Iris pigment epithelial cell (primary cell): ENCODE measurements at places on chromosomes 5 and 9.

GRCh38 chr9:93904649-93905472 is 50.3 kb downstream of the BARX1 start:
- no peak for DNase-seq

DNA sequence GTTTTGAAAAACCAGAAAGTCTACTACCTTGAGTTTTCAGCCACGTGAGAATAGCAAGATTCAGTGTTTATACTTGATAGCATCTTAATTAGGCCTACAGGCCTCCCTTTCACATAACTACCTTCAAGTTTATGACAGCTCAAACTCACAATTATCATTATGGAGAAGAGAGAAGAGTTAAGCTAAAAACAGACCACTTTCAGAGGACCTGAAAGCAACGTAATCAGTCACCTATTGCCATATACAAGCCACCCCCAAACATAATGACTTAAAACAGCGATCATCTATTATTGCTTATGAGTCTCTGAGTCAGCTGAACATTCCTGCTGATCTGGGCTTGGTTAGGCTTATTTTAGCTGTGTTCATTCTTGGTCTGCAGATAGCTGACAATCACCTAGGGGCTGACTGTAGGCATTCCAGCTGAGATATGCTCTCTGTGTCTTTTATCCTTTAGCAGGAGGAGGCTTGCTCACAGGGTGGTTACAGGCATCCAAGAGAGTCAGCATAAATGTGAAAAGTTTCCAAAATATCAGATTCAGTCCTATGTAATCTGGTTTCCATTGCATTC is 130.9 kb downstream of the COX7C start:
- no peak for DNase-seq

DNA sequence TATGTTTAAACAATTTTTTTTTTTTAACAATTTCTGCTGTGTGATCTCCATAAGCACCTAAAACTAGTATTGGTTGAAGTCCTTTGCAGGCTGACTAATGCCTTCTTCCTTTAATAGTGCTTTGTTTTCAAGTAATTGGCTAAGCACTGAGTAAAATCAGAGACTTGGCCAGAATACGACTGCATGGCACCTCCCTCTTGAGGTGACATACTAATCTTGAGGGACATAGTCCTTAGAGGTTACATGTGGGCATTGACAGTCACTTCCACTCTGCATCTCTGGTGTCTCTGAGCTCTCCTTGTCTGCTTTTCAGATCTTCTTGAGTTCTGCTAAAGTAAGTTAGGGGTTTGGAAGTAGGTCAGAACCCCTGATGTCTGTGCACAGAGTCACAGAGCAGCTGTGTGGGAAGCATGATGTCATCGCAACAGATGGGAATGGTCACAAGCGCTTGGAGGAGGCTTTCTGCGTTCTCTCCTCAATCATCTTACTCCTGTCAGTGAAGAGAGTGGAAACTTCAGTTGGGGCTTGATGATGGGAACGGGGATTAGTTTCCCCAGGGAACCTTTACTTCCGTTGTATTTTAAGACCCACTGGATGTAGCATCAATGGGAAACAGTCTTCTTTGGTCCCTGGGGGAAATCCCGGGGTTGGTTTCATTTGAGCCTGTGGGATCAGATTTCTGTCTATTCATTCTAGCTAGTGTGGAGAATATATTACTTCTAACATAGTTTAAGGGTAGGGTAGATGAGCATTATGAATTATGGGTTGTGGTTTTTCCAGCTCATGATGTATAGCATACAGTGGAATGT is 136.9 kb downstream of the ARHGAP26 start:
- DNase-seq: no peak

- DNase-seq: peak; percentile 81
Observed at GRCh38 chr9:91037511-91038482, 236.2 kb downstream of the SYK start.

DNA sequence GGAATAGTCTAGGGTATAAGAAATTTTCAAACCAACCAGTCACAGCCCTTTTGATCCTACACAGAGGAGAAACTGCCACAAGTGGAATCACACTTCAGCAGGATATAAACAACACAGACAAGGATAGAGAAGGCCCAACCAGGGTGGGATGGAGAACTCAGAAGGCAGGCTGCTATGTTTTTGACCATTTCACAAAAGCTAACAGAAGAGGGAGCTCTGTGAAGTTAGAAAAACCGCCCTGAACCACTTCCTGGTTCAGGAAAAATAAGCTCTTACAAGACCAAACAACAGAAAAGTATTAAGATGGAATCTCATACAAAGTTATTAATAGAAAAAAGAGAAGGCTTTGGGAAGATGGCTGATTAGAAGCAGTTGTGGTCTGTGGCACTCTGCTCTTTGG is 960 bp upstream of the IFNB1 start:
- DNase-seq: no peak

GRCh38 chr9:69532396-69532795 is 139.8 kb downstream of the APBA1 start:
- no peak for DNase-seq
